ENCODE measurements at places on chromosomes 7 and 10. TPM values are rescaled to one million over a fixed set of nuclear protein-coding genes. Genes with fewer than 3 reads are reported as not detected.

The ANKRD30A gene
- total RNA-seq = not detected

The GPR85 gene
- 3.4 TPM for total RNA-seq

The SH2D4B gene
- total RNA-seq = not detected

The SPDYE9 gene
- total RNA-seq = not detected

The CTAGE15 gene
- not detected for total RNA-seq

The TMEM270 gene
- total RNA-seq = not detected

The SPDYE16 gene
- 0.26 TPM for total RNA-seq

The GDF10 gene
- total RNA-seq = 3.0 TPM

The TEX36 gene
- not detected for total RNA-seq

The METTL27 gene
- total RNA-seq = 0.64 TPM

The EEPD1 gene
- total RNA-seq = 4.4 TPM

The TMEM229A gene
- total RNA-seq = 0.76 TPM

The MEOX2 gene
- 8.4 TPM for total RNA-seq

The NAPEPLD gene
- 9.3 TPM for total RNA-seq

The PNLIPRP2 gene
- total RNA-seq = not detected

The SERPINE1 gene
- total RNA-seq = 2.1 TPM

The HOGA1 gene
- total RNA-seq = 12.6 TPM

The LRRC17 gene
- total RNA-seq = 6.7 TPM

The PITX3 gene
- total RNA-seq = 0.82 TPM

The SORBS1 gene
- 511 TPM for total RNA-seq

The ASB4 gene
- 3.5 TPM for total RNA-seq

The CHCHD2 gene
- total RNA-seq = 439 TPM

The AVL9 gene
- total RNA-seq = 15.6 TPM

The GLUD1 gene
- 85.7 TPM for total RNA-seq

The GCC1 gene
- total RNA-seq = 7.4 TPM

The SFTPA1 gene
- total RNA-seq = not detected

The ZNF804B gene
- total RNA-seq = 0.14 TPM

The MAT1A gene
- total RNA-seq = 0.25 TPM

The KCNMA1 gene
- total RNA-seq = 3.3 TPM

The LRMDA gene
- 62.4 TPM for total RNA-seq

The SLC26A5 gene
- total RNA-seq = not detected

The C10orf62 gene
- total RNA-seq = 0.76 TPM

The LFNG gene
- 6.6 TPM for total RNA-seq

The ECHS1 gene
- 115 TPM for total RNA-seq

The ANKRD7 gene
- total RNA-seq = 0.94 TPM

The OR6V1 gene
- total RNA-seq = not detected

The ZNRF2 gene
- total RNA-seq = 5.8 TPM

The ENKUR gene
- not detected for total RNA-seq

The TMEM273 gene
- total RNA-seq = 27.3 TPM

The CYP3A4 gene
- total RNA-seq = not detected

The CXCL12 gene
- 154 TPM for total RNA-seq

The COMMD3 gene
- total RNA-seq = 79.7 TPM
